ENCODE measurements at places on chromosomes 2 and 18.

DNA sequence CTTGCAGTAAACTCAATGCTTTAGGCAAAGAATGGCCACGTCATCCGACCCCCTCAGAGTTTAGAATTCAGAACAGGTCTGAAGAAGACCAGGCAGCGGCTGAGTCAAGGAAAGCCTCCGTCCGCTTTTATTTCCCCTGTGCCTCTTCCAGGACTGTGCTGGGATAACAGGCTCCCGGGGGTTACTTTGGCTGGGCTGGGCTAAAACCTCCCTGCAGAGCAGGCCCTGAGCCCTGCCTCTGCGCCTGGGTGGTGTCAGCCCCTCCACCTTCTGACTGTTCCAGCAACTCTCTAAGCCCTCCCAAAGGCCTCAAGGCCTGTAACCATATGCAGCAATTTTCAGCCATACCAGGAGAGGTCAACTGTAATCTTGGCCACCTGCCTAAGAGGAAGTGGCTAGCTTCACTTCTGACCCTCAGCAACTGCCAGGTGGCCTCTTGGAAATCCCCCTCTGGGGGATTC lies 166.5 kb downstream of the RPIA start:
- no peak for DNase-seq

DNA sequence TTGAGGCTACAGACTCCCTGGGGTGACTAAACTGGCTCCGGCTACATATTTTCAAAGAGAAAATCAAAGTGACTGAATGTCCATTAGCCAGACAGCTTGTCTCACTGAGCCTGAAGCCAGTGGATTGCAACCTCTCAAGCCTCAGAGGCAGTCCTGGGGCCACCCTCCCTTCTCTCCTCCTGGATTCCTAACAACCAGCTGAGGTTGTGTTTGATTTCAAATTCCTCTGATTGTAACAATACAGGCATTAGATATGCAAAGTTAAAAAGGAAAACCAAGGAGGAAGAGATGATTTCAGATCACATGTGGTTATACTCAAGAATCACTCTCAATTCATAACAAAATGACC lies 101.0 kb upstream of the LMAN1 start:
- peak; percentile 23 for DNase-seq

GRCh38 chr2:4791488-4791887 lies 900.7 kb upstream of the SOX11 start:
- no peak for DNase-seq

- DNase-seq: no peak
Measured at GRCh38 chr2:58609326-58609725, 368.2 kb upstream of the FANCL start.

- DNase-seq: no peak
Measured at GRCh38 chr2:60355849-60356261, 197.6 kb downstream of the BCL11A start.

- peak; percentile 66 for DNase-seq
Measured at GRCh38 chr2:149994057-149994728, 406.6 kb upstream of the MMADHC start.

- DNase-seq: no peak
Measured at GRCh38 chr2:72950558-72951255, 33.4 kb downstream of the EMX1 start.

- DNase-seq: no peak
Measured at GRCh38 chr2:19872302-19872701, 29.5 kb downstream of the TTC32 start.

DNA sequence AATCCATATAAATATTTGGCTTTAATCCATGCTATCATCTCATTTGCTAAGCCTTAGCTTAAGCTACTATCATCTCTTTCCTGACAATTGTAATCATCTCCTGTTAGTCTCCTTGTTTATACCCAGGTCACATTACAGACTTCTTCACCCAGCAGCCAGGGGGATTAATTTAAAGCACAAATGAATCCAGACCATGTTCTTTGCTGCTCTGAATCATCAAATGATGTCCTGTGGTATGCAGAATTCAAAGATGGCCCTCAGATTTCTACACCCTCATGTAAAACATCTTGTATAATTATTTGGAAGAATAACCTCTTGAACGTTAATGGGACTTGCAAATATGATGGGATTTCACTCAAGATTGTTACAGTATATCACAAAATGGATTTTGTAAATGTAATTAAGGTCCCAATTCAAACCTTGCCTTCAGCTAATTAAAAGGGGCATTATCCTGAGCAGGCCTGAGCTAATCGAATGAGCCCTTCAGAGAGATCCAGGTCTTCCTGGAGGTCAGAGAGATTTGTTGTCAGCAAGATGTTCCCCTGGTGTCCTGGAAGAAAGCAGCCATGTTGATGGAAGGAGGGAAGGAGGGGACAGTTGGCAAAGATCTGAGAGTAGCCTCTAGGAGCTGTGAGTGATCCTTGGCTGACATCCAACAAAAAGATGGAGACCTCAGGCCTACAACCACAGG lies 241.1 kb upstream of the MMADHC start:
- no peak for DNase-seq

DNA sequence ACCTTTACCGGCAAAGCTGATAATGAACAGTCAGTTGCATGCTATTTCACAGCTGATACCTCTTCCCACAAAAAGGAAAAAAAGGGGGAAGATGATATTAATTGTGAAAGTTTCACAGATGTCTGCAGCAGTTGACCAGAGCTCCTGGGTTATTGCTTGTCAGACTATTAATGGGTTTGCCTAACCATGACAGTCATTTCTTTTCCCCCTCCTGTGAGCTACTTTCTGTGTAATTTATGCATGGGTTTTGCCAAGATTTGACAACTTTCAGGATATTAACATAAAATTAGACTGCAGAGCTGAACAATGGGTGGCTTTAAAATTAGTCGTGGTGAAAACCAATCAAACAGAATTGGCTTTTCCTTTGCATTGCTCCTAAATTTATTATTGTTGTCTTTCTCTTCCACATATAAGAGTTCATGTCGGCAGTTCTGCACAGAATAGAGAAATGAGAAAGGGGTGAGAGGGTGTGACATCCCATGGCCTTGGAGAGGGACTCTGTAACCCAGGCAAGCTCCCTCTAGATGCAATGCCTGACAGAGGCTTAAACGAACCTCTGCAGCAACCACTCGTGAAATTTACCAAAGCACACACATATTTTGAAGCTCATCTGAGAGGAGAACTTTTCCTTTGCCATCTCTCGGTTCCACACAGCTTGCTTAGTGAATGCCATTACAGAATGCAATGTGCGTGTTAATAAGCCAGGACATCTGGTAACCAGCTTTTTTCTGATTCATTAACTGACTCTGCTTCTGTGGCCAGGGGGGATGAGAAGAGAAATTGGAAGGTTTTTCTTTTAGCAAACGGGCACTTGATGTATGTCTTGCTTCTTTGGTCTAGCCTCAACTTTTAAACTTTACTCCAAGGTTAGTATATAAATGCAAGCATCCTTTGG lies 82.2 kb upstream of the ITGA4 start:
- no peak for DNase-seq

DNA sequence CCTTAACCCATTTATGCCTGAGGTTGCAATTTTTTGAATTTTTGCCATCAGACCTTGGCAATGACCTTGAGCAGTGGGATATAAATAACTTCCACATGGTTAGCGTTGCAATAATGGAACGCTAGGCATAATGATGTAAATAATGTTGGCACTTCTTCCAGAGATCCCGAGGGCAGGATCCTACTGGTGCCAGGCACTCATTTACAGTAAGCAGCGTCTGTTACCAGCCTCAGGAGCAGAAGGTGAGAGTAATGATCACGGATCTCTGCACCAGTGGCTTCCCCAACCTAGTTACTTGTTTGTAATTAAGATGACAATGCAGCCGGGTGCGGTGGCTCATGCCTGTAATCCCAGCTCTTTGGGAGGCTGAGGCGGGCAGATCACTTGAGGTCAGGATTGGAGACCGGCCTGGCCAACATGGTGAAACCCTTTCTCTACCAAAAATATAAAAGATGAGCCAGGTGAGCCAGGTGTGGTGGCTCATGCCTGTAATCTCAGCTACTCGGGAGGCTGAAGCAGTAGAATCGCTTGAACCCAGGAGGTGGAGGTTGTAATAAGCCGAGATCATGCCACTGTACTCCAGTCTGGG lies 41.9 kb downstream of the CPO start:
- no peak for DNase-seq

GRCh38 chr2:18637196-18637595 lies 47.8 kb upstream of the NT5C1B start:
- DNase-seq: no peak

DNA sequence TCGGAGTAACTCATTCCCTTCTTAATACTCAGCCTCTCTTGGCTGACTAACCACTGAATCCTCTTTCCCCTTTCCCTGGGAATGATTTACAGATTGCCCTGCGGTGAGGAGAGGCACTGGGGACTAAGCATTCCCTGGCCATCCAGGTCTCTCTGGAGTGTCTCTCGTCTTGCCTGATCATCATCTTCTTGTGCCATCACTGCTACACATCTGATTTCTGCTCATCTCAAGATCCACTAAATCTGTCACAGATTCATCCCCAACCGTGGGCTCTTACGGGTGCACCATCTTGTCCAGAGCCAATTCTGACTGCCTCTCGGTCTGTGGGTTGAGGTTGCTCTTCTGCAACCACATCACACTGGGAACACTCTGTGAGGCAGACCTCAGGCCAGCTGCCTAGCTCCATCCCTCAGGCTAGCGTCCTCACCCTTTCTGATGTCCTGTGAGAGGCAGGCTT lies 12.0 kb downstream of the SFTPB start:
- DNase-seq: peak; percentile 75

- DNase-seq: no peak
Measured at GRCh38 chr2:192161656-192162290, 33.0 kb downstream of the TMEFF2 start.

DNA sequence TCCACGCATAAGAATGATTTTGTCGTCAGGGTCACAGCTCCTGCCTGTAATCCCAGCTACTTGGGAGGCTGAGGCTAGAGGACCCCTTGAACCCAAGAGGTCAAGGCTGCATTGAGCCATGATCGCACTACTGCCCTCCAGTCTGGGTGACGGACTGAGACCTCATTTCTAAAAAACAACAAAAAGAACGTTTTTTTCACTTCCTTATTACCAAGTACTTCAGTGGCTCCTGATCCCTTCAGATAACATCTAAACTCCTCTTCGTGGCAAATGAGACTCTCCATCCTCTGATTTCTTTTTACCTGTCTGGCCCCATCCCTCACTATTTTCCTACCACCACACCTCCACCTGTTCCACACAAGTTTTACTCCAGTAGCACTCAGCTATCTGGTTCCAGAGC lies 105.4 kb upstream of the TLK1 start:
- no peak for DNase-seq

GRCh38 chr2:135875491-135876065 lies 665 bp downstream of the MCM6 start:
- peak; percentile 54 for DNase-seq

DNA sequence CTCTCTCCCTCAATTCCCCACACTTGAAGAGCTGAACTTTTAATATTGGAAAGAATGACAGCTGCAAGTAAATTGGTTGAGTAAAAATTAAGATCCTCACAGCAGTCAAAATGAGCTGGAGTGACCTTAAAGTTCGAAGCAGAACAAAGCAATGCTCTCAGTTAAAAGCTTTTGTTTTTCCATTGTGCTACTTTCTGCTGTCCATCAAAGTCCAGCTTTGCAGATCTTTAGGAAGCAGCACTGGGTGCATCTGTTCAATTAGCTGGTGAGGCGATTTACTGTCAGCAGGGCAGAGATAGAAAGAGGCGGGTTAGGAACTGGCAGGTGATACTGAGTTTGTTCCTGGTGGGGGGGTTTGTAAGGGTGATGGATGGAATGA lies 834.8 kb downstream of the CPS1 start:
- no peak for DNase-seq

- DNase-seq: no peak
Measured at GRCh38 chr2:59046401-59047372, 805.6 kb upstream of the FANCL start.

DNA sequence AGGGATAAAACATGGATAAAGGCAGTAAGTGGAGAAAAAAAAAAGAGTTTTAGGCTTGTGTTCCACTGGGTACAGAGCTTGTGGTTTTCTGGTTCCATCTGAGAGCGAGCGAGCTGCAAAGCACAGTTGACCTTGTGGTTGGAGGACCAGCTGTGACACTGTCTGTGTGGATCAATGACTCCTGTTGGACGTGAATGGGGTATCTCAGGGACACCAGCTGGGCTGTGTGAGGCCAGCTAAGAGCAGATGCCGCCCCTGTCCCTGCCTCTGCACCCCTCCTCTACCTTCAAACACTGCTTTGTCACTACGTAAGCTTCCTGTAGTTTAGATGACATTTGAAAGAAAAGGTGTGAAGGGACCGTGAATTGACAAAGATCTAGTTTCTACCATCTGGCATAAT lies 67.8 kb downstream of the QPCT start:
- no peak for DNase-seq

DNA sequence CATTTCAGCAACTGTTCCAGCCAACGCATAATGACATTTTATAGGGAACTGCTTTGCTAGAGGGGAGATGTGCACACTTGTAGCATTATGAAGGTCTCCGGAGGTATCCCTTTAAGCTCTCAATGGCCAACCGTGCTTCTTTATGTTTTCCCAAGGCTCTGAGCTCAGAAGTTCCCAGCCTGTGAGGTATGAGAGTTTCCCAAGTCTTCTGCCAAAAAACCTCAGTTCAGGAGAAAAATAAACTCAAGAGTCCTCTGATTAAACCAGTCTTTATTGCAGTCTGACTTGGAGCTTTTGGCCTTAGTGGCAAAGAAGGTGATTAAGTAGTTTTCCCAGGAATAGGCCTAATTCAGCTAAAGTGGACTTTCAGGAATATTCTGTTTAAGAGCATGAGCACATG lies 35.4 kb upstream of the ZNF532 start:
- DNase-seq: peak; percentile 10

DNA sequence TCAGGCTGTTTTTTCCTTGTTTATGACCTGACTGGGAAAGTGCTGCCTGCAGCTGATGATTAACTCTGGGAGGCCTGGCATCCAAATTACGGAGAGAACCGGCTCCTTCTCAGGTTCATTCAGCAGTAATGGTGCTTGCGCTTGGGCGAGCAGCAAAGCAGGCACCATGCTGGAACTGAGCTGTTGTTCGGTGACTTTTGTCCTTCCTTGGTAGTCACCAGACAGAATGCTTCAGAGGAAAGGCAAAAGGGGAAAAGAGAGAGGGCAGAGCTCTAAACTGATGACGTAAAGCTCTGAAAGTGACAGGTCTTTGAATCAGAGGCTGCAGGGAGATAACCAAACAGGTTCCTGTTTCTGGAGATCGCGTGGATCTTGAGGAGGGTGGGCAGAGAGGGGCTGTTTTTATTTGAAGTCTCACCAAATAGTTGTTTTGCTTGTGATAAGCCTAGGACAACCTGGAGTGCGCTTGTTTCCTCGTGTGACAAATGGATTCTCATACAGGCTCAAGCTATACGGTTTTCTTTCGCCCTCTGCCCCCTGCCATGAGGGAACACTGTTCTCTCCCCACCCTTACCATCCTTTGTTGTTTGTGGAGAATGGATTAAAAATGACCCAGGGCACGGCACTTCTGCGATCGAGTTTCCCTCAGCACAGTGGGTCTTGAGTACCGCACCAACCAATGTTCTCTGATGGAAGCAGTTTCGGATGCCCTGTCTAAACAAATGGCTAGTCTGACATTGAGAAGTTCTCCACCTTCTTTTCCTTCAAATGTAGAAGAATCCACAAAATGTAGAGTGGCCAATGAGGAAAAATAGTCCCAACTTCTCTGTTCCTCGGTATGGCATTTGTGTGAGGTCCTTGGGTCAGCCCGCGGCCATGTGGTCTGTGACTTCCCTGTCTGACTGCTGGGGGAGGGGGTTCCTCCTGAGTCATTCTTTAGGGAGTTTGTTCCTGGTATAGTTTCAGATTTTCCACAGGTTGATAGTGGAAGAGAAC lies 1.3 kb downstream of the RASGRP3 start:
- DNase-seq: no peak
